ENCODE measurements at places on chromosomes 4 and X.

GRCh38 chr4:87375719-87376291 lies 15.2 kb downstream of the HSD17B11 start:
- DNase-seq: peak; percentile 11

DNA sequence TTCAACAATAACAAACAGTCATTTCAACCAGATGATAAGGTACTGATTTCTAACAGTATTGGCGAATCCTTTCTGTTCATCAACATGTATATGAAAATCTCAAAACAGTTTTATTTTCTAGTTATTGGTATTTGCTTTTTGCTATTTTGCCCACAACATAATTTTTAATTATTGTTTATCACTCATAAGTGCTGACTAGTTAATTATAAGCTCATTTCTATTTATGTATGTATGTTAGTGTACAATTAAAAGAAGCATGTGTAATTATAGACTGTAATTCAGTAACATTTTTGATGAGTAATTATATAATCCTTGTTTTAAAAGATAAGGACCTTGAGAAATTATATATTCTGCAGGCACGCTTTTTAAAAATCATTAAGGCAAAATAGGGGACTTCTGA lies 67.2 kb upstream of the NPNT start:
- no peak for DNase-seq

DNA sequence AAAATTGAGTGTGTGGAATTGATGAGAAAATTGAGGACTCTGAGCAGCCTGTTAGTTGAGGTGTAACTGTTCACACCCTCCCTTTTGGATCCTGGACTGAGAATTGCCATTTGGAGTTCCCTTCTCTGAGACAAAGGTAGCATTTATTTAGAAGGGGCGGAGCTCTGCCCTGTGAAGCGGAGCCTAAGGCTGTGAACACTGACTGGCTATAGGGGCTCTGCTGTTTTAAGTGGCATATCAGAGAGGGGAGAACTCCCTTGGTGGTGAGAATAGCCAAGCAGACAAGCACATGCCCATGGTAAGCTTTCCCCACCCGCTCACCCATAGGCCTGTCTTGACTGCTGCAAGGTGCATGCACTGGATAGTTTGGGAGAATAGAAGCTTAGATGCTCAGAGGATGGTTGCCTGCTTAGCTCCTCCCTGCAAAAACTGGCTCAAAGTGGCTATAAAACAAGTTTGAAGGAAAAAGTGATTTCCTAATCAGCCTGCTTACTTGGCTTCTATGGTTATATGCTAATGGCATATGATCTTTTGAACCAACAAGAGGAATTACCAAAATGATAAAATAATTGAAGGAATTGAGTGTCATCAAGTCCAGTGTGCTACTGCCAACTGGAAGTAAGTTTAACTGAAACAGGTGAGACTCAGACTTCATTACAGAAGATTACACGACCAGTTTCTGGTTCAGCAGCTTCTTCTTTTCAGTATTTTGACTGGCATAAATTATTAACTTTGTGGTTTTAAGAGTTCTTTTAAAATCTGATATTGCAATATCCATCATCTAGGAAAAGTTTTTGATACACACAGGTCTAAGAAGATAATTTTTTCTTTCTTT lies 108.4 kb downstream of the AFF1 start:
- no peak for DNase-seq

DNA sequence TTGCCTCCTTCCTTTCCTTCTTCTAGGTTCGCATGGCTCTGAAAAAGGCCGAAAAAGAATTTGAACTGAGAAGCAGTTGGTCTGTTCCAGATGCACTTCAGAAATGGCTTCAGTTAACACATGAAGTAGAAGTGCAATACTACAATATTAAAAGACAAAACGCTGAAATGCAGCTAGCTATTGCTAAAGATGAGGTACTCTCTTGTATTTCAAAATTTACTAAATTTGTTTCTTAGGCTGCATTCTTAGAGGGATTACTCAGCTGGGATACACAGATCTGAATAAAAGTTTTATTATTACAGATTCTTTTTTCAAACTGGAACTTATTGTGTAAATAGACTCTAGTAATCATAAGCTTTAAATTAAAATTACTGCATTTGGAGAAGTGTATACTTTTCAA lies 146.9 kb downstream of the STIM2 start:
- no peak for DNase-seq

DNA sequence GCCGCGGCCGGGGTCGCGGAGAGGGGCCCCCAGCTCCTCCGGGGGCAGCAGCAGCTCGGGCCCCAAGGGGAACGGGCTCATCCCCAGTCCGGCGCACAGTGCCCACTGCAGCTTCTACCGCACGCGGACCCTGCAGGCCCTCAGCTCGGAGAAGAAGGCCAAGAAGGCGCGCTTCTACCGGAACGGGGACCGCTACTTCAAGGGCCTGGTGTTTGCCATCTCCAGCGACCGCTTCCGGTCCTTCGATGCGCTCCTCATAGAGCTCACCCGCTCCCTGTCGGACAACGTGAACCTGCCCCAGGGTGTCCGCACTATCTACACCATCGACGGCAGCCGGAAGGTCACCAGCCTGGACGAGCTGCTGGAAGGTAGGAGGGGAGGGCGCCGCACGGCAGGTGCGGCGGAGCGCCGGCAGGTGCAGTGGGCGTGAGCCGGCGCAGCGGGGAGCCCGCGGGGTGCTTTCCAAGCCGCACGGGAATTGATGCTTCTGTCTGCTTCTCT lies 886 bp downstream of the DCLK2 start:
- DNase-seq: no peak

DNA sequence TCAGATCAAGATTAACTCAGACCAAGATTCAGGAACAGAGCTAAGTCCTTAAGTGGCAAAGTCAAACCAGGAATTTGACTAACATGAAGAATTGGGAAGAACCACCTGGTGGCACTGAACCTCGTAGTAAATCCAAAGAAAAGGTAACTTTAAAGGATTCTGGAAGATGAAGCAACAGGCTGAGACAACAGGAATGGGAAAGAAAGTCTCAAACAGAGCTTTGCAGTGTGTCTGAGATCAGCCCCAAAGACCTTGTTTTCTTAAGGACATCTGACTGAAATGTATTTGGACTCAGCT lies 126.1 kb downstream of the ASB9 start:
- no peak for DNase-seq

DNA sequence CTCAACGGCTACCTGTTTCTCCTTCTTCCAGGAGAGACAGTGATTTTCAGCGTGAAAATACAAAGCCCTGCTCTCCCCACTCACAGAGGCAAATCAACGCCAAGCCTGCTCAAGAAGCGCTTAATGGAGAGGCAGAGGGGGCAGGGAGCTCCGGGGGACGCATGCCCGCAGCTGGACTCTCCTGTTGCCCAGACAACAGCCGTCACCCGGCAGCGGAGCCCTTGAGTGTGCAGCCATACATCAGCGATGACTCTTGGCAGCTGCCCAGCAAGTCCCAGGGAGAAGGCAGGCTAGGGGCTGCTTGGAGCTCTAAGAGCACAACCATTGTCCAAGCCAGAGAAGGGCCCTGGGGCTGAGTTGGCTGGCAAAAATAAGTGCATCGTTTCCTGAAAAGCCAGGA lies 71.0 kb upstream of the AFAP1 start:
- DNase-seq: no peak

DNA sequence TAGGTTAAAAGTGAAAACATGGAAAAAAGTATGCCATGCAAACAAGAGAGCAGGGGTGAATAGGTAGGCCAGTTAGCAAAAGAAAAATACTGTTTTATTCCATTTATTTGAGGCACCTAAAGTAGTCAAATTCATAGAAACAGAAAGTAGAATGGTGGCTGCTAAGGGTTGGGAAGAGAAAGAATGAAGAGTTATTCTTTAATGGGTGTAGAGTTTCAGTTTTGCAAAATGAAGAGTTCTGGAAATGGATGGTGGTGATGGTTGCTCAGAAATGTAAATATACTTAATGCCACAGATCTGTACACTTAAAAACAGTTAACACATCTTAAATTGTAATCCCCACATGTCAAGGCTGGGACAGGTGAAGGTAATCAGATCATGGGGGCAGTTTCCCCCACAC lies 29.7 kb downstream of the PARM1 start:
- DNase-seq: no peak

GRCh38 chrX:138690591-138690990 lies 20.9 kb downstream of the FGF13 start:
- no peak for DNase-seq

DNA sequence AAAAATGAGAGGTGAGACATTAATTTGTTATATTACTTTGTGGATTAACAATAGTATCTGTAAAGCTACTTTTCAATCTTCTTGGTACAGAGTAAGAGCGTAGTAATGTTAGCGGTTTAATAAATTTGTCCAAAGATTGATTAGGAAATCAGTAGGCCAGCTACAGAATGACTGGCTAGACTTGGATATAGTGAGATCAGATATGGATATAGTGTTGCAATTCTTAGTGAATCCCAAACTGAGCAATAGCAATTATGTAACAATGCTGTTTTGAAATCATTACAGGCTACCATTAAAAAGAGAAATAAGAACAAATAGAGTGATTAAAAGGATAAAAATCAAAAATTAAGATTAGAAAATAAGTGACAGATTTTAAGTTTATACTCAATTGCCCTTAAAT lies 847 bp upstream of the UGT2A2 start:
- no peak for DNase-seq

DNA sequence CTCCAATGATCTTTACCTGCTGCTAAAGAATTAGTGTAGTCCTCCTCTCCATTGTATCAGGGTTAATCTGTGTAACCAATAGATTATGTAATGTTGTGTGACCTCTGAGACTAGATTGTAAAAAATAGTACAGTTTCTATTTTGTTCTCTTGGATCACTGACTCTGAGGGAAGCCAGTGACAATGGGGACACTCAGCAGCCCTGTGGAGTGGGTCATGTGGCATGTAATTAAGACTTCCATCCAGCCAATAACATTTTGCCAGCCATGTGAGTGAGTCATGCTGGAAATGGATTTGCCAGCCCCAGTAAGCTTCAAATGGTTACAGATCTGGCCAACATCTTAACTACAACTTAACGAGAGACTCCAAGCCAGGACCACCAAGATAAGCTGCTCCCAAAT lies 332.3 kb downstream of the PTTG2 start:
- no peak for DNase-seq

- DNase-seq: no peak
Measured at GRCh38 chrX:123884809-123885408, 25.1 kb downstream of the XIAP start.

DNA sequence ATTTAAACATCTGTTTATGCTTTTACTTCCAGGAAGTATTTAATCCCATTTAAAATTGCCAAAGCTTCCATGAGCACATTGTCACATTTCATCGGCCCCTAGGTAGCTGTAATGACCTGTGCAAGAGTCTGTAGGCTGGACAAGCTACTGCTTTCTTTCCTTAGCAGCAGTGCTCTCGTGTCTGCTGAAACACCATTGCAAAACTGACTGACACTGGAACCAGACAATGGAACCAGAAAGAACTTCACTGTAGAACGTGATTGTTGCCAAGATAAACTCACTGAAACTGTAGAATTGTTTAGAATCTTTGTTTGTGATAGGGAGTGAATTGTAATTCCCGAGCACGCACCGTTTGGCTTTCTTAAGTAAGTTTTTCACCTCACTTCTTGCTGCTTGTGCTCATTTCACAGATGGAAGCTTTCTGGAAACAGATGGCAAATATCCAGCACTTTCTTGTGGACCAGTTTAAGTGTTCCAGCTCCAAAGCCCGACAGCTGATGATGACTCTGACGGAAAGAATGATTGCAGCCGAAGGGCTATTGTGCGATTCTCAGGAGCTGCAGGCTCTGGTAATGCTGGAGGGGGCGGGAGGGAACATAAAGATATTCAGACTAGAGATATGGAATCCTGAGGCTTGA lies 36.9 kb downstream of the EVC start:
- no peak for DNase-seq

DNA sequence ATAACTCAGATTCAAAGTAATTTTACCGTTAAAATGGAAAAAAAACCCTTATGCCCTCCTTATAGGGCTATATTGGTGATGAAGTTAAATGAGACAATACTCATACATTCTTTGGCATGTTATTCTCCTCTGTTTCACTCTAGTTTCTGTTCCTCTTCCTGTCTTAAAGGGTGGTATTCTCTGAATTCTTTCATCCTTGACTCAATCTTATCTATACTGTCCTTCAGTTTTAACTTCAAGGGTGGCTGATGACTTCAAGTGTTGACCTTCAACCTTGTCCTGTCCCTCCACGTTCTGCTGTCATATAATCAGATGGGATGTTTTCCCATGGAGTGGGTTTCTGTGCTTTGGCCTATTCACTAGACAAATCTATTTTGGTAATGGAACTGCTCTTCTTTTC lies 44.0 kb downstream of the ZNF518B start:
- no peak for DNase-seq

DNA sequence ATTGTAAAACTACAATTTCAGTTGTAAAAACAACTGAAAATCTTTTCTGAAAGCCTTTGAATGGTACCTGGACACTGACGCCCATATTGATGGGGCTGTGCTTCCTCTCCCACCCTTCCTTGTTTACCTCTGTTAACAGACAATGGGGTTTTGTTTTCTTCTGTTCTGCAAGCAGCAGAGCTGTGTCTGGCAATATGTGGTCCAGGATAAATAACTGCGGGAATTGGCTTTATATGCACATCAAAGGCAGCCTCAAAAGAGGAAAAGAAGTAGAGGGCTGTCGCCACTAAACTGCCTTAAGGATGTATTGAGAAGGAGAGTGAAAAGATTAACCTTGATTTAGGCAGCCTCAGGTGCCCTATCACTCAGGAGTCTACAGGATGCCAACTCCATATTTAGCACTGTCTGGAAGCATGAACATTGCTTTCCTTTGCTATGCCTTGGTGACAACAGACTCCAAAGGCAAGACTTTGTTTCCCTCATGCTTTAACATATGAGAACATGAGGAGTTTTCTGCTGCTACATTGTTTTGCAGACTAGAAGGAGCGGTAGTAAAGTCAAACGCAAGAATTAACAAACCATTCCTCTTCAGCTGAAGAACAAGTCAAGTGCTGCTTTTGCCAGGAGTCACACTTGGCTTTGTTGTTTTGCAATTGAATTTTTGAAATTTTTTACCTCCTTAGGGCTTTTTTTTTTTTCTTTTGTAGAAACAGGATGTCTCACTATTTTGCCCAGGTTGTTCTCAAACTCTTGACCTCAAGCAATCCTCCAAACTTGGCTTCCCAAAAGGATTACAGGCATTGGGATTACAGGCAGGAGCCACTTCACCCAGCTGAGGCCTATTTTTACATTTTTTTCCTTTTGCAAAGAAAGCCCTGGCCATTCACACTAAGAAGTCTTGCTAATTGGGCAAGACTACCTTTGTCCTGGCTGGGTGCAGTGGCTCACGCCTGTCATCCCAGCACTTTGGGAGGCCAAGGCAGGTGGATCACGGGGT lies 3.0 kb downstream of the IL21 start:
- no peak for DNase-seq

GRCh38 chrX:31508338-31508737 lies 436.5 kb upstream of the FTHL17 start:
- DNase-seq: no peak

DNA sequence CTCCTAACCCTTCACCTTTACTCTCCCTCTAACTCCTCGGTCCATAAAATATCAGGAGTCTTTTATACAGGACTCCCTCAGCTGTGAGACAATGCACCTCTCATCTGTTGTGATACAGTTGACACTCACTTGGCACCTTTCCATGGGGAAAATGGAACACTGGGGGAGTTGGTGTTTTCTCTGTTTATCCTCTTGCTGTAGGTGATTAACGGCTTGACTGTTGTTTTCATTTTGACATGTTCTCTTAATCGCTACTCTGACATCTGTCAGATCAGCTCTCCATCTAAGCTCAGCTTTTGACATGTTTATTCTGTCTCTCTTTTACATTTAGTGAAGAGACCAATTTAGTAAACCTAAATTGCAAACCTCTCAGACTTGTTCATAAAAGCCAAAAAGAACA lies 604.8 kb downstream of the TRAM1L1 start:
- DNase-seq: no peak

- no peak for DNase-seq
Measured at GRCh38 chr4:13626492-13627177, 890 bp downstream of the BOD1L1 start.

Measured in bone marrow (tissue), 2 donors.